ENCODE measurements at places on chromosomes 4 and X.

- DNase-seq: no peak
These were observed 12.2 kb upstream of the NUDT9 start for GRCh38 chr4:87410157-87410556.

DNA sequence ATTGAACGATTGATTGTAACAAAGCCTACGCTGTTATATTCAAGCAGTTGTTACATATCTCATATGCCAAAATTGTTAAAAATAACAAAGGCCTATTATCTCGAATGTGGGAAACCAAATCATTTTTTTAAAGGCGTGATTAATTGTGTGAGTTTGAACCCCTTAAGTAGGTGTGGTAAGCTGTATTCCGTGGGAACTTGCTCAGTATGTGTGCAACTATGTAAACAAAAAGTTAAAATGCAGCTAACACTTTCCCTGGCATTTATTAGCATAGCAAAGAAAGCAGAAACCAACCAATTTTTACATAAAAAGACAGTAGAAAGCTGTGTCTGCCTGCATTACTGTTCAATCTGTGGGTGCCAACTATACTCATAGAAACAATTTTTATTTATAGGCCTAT, 166.0 kb upstream of the HAND2 start:
- no peak for DNase-seq

DNA sequence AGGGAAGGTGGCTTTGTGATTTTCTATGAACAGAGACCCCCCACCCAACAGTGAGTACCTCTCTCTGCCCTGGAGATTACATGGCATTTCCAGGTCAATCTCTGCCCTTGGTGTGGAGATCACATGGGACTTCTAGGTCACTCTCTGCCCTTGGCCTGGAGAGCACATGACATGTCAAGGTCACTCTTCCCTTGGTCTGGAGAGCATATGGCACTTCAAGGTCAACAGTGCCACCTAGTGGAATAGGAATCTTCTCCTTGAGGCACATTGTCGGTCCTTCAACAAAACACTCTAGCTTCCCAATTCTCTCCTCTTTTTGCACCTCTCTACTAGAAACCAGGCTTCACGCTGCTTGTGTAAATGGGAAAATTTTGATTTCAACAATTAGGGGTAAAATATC, 66.2 kb upstream of the TACR3 start:
- no peak for DNase-seq

GRCh38 chr4:112448306-112449132, 67.5 kb downstream of the NEUROG2 start:
- peak; percentile 43 for DNase-seq

GRCh38 chrX:149074398-149074797, 430.7 kb downstream of the IDS start:
- no peak for DNase-seq

- no peak for DNase-seq
These were observed 20.8 kb upstream of the SMIM9 start for GRCh38 chrX:154855256-154855655.

DNA sequence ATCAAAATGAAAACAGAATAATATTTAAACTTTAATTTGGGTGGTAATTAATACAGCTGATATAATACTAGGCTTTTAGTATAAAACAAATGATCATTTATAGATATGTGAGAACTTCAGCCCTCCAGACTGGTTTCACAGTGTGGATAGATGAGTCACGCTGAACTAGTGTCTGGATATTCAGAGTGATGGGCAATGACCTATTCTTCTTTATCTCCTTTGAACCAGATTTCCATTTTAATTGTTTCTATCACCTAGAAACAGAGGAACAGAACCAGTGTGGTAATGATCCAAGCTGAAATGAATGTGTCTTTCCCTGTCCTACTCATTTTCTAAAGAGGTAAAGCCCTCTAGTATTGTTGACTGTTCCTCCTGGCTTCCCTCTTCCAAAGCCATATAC, 155.2 kb upstream of the GK2 start:
- no peak for DNase-seq

GRCh38 chr4:3723232-3723642, 42.9 kb upstream of the ADRA2C start:
- DNase-seq: no peak

GRCh38 chr4:108172231-108172752, 3.6 kb upstream of the LEF1 start:
- DNase-seq: no peak

DNA sequence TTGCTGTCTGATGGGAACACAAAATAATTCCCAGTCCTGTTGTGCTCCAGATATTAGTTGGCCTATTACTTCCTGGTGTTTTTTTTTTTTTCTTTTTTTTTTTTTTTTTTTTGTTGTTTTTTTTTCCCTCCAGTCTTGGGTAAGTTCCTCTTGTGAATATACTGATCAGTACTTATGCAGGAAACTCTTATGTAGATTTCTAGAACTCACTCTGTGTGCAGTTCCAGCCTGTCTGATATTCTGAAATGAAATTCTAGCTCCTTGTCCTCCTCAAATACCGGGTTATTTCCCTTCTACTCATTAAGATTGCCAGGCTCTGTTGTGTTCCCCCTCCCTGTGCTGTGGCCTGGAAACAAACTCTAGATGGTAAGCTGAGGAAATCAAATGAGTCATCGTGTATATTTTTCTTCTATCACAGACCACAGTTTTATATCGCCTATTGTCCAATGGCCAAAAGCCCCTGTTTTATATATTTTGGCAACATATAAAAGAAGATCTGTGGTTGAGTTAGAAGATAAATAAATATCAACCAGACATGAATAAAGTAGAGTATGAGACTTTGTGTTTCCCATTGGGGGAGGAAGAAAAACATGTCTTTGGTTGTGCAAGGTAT, 124.3 kb upstream of the UGT8 start:
- no peak for DNase-seq

DNA sequence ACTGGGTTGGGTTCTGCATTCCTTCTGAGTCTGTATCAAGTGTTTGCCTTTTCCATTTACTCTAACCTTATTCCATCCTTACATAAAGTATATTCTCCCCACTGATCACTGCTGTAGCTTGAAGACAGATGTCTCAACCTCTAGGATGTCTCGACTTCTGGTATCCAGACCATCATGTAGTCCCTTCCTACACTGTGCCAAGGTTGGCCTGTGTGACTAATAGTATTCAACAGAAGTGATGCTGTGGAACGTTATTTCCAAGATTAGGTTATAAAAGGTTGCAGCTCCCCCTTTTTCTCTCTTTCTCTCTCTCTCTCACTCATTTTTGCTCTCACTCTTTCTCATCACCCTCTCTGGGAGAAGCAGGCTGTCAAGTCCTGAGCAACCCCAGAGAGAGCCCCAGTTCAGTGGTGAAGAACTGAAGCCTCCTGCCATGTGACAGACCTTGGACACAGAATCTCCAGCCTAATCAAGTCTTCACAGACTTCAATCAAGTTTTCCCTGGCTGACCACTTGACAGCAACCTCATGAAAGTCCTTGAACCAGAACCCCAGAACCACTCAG, 75.4 kb downstream of the PRDM5 start:
- no peak for DNase-seq

- no peak for DNase-seq
These were observed 708 bp downstream of the TMSB4X start for GRCh38 chrX:12975670-12975965.

DNA sequence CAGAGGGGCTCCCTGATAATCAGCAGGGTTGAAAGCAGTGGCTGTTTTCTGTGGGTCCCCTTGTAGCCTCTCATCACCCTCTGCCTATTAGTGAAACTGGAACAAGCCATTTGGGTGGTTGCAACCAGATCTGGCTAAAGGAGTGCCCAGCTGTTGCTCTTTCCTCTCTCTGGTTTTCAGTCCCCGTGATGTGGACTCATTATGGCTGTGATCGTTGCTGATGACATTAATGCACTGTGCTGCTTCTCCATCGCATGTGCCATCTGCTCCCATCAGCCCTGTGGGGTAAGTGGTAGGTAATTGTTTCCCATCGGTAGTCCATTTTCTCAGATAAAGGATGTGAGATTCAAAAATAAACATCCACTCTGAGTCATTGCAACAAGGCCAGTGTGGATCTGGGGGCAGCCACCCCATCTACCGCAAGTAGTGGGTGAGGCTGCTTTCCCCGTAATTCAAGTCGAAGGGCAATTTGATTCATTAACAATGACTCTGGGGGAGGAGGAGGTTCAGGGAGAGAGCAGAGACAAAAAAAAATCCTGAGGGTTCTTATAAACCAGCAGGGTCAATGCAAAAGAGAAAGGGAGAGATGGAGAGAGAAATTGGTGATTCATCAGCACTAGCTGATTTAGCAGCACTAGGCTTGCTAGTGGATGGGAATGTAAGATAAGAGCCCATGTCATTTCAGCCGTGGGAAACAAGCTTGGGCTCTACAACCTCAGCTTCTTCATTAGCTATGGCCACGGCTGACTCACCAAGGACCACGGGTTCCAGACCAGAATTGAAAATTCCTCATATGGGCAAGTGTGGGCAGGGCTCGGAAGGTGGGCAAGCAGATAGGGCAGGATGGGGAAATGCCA, 357.8 kb downstream of the MID1IP1 start:
- DNase-seq: no peak

DNA sequence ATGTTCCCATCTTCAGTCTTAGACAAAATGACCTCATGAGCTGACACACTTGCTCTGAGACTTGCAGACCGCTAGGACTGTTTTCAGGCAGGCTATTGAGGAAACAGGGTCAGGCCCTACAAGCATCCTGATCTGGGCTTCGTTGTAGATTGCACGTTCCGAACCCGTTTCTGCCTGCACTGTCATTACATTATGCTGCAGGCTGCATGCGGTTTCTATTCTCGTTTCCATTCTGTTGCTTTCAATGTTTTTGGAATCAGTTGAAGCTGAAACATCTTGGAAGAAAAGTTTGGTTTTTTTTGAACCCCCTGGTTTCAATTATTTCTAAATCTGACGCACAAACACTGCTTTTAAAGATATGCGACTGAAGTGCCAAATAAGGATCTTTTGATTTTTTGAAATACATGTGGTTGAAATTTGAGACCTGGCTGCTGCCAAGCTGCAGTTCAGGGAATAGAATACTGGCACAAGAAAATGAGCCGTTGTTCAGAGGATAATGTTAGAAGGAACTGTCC, 716.1 kb upstream of the INTU start:
- no peak for DNase-seq

GRCh38 chr4:168139336-168139735, 47.0 kb downstream of the ANXA10 start:
- DNase-seq: no peak

- no peak for DNase-seq
These were observed 498.9 kb downstream of the INPP4B start for GRCh38 chr4:142347241-142347640.

- no peak for DNase-seq
These were observed 43.7 kb upstream of the FRMD7 start for GRCh38 chrX:132171478-132171877.

DNA sequence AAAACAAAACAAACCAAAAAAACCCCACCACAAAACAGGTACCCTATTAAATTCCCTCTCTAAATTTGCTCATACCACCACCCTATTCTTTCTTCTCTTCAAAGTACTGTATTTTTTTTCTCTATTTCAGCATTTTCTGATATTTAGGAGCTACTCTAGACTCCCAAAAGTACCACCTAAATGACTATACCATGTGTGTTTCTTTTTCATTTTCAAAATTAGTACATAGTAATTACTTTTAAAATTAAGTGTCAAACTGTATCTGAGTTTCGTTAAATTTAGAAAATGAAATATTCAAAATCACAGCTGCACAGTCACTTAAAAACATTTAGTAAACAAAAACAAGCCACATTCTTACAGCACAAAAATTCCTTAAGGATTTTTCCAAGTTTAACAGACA, 161.7 kb downstream of the FBXW7 start:
- DNase-seq: no peak

DNA sequence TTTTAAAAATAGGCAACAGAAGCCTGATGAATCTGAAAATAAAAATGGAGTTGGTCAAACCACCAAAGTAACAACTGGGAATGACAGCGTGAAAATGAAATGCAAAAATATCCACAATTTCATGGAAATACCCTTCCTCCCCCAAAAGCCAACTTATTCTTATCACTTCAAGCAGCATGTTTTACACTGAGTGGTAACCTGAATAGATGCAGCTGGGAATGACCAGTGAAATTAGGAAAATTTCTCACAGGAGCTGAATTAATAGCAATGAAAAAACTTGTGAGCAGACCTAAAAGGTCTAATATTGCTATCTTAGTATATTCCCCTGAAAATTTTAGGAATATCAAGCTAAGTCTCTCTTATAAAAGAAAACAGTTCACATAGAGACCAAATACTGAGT, 239.0 kb downstream of the PCDH18 start:
- DNase-seq: no peak

GRCh38 chr4:73650250-73650649, 30.0 kb upstream of the RASSF6 start:
- no peak for DNase-seq

DNA sequence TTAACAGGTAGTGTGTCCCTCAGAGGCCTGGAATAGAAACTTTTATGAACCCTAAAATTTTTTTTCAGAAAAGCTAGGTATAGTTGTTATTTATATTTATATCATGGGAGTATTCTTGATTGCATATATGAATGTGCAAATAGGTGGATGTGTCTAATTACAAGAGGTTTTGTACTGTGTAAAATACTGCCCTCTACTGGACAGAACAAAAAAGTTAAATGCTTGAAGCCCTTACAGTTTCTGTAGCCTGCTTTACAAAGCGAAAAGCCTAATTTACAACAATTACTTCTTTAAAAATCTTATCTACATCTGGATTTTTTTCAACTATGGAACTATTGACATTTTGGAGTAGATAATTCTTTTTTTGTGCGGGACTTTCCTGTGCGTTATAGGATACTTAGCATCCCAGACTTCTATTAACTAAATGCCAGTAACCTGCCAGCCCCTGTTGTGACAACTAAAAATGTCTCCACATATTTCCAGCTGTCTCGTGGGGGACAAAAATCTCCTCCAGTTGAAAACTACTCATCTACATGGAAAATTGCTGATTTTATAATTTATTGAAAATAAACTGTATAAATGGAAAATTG, 35.1 kb downstream of the ENPEP start:
- DNase-seq: peak; percentile 64

DNA sequence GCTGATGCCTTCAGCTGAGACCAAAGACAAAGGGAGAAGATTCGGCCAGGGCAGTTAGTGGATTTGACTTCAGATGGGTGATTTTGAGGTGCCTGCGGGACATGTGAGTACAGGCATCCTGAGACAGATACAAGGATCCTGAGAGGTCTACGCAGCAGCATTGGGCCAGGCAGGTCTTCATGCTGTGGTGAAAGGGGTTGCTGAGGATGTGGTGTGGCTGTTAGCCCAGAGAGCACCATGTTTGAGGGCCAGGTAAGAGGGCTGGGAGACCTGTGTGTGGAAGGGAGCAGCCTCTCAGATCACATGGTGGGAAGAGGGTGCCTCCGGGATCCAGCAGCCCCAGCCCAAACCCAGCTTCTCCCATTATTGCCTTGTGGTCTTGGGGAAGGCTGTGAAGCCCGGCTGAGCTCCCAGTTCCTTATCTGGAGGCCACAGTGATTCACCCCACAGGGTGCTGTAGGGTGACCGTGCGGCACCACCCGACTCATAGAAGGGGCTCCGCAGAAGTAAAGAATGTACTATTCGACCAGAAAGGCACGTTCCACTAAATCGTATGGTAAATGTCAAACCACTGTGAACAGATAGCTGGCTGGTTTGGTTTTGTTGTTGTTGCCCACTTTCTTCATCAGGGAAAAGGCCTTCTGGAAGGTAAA, 27.7 kb upstream of the TADA2B start:
- no peak for DNase-seq

- no peak for DNase-seq
These were observed 17.9 kb downstream of the VSIG4 start for GRCh38 chrX:66021765-66022631.

Data from NCI-H1048 (cell line).